ENCODE measurements at places on chromosomes 2 and 18. TPM values are rescaled to one million over a fixed set of nuclear protein-coding genes. Genes with fewer than 3 reads are reported as not detected.
A peak's percentile ranks its signal among the peaks of the same experiment; 100 is the strongest.

Gene ASPRV1
- 1.8 TPM for total RNA-seq

Gene METAP1D
- total RNA-seq: 5.4 TPM

Gene UGT1A4
- total RNA-seq: not detected

Gene RSAD2
- 25.1 TPM for total RNA-seq

Gene MDH1B
- total RNA-seq: 1.2 TPM

Gene APOB
- total RNA-seq: 14.7 TPM

Gene SCN2A
- 0.56 TPM for total RNA-seq

DNA sequence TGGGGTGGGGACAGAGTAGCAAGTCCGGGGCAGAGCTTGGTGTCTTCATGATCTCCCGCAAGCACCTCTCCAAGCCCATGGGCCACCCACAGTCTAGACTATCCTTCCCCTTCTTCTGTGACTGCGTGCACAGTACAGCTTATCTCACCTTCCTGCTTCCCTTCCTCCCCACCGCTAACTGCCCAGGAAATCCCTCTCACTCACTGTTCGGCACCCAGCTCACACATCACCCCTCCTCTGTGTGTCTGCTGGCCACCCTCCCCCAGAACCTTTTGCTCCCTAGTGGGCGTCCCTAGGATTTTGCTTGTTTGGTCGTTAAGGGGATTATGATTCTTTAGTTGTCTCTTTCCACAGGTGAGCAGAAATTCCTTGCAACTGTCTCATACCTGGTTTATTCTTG, 31.5 kb upstream of the SMAD7 start:
- no peak for DNase-seq

GRCh38 chr2:153404792-153405191, 73.8 kb downstream of the RPRM start:
- DNase-seq: no peak

- DNase-seq: no peak
Measured at GRCh38 chr2:224085246-224085645, 46.2 kb upstream of the SERPINE2 start.

DNA sequence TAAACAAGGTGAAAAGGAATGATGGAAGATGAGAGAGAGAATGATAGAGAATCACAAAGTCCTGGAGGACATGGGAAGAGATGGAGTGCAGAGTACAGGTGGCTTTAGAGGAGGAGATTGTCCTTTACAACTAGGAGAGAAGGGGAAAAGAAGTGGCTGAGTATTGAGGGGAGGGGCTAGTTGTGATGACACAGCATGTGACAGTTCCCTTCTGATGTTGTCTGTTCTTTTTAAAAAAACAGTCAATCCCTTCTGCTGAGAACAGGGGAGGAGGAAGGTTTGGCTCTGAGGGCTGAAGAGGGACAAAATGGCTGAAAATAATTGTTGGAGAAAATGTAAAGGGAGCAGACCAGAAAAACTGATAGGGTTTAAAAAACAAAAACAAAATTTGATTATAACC, 44.0 kb downstream of the STEAP3 start:
- DNase-seq: no peak

DNA sequence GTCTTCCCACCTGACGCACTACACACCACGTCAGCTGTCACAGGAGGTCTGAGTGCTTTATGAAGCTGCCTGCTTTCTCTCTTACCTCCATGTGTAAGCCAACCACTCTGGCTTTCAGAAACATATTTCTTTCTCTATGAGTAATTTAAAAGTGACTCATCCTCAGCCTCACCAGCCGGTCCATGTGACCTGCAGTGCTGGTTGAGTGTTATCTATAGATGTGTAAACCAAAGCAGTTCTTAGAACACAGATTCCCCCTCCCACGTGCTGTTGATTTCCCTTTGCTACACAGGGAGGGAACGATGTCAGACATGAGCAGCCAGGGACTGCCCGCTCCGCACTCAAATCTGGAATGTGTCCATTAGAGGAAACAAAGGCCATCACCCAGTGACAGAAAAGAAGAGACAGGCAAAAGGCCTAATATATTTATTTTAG, 157.8 kb downstream of the BCL2 start:
- peak; percentile 70 for DNase-seq

DNA sequence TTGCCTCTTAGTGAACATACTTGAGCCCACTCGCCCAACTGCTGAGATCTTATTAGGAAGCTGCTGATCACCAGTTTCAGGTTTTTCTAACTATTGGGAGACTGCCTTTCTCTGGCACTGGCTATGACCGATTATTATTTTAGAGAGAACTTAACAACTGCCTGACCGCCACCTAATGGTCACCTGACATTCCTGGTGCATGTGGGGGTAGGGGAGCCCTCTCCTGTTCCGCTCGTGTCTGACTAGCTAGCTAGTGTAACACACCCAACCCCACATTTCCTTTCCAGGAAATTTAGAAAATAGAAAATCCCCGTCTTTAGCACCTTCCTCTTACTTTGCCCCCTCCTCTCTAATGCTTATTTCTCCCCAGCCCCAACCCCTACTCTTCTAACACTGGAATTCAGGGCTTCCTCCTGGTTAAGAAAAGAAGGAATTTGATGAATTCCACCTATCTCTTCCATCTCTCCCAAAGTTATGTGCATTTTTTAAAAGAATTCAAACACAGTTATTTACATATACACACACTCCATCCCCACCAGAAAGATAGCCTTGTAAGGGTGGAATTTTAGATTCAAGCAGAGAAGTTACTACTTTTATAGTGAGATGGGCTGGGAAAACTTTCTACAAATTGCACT, 19.4 kb upstream of the DNER start:
- no peak for DNase-seq

DNA sequence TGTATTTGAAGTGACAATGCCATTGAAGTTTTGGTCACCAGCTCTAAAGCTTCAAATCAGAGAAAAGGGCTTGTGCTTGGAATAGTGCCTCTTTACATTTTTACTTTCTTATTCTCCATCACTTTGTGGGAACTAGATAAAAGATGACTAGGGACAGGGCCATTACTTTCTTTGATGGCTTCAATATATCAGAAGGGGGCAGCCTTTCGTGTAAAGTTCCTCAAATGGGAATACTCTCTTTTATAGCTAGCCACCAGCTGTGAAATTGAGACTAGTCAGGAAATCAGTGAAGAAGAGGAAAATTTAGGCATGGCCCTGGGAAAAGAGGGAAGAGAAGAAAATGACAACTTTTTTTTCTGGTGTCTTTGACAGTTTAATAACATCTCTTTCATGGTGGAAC, 242.5 kb downstream of the DCC start:
- DNase-seq: no peak

GRCh38 chr2:195561116-195561921, 95.7 kb upstream of the SLC39A10 start:
- DNase-seq: no peak

DNA sequence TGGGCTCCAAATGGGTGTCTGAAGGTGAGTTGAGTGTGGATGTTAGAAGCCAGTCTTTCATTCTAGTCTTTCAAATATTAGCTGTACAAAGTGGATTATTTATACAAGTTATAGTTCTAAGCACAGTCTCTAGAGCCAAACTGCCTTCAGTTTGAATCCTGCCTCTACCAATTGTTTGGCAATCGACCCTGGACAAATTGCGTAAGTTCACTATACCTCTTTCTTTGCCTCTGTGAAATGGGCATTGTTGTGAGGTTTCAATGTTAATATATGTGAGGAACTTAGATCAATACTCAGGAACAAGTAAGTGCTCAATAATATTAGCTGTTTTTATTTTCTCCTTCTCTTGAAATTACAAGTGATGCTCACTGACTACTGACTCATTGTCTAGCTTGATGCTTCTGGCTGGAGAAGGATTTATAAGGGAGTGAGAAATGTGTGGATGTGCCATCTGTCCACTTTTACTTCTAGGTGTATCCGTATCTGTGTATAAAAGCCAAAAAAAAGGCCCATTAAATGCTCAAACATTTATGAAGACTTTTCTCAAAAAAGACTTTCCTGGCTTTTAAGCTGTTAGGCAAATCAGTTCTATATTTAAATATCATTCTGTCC, 48.1 kb upstream of the RAPH1 start:
- no peak for DNase-seq

- DNase-seq: no peak
Measured at GRCh38 chr2:71129902-71130151, 202 bp downstream of the MCEE start.

DNA sequence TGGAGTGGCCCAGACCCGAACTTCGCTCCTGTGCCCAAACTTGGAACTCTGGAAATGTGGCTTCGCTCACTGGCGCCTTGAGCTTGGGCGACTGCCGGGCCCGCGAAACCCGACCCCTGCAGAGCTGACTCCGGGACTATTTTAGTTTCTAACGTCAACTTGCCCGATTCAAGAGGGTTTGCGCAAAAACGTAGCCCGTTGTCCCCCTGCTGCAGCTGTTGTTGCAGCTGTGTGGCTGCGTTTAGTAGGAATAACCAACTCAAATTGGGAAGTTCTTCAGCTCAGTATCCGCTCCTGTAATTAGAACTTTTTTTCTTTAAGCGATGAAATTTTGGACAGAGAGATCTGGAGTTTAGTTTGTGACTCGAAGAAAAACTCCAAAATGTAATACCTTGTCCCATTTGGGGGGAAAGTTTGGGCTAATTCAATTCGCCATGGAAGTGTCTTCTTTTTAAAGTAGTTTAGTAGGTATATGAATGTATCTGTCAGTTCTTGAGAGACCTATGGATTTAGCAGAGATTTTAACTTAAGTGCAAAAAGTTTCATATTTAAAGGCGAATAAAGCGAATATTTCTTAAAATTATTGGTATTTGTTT, 559 bp downstream of the MYL12A start:
- DNase-seq: no peak

- no peak for DNase-seq
Measured at GRCh38 chr18:30106356-30106755, 936.2 kb downstream of the DSC3 start.

DNA sequence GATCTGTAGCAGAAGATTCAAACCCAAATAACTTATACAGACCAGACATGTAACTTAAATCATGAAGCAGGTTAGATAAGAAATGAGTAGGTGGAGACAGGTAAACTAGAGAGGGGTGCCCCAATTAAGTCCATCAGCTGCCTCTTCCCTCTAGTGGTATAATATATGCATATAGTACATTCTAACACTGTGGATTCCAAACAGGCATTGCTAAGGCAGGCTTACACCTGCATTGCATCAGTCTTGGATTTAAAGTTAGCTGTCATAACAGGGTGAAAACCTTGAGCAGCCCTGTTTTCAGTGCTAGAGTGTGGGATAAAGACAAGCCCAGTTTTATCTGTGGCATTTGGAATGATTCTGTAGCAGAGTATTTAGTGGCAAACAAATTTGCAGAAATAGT, 63.4 kb downstream of the NYAP2 start:
- DNase-seq: no peak

- no peak for DNase-seq
Measured at GRCh38 chr2:160245614-160246155, 45.6 kb upstream of the ITGB6 start.

DNA sequence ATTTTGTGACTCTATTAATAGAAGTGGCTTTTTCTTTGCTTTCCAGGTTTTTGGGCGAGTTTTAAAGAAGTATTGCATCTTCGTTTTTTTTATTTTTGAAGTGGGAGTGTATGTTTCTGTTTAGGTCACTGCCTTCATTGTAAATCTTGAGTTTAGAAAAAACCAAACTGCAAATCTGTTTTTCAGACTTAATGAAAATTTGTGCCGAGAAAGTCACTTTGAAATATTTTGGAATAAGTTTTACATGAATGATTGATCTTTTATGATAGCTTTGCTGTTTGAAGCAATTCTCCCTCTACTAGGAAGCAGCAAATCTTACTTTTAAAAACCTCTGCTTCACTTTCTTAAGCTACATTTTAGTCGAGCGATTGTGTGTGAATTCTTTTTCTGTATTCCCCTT, 2.2 kb downstream of the SMAD4 start:
- no peak for DNase-seq

DNA sequence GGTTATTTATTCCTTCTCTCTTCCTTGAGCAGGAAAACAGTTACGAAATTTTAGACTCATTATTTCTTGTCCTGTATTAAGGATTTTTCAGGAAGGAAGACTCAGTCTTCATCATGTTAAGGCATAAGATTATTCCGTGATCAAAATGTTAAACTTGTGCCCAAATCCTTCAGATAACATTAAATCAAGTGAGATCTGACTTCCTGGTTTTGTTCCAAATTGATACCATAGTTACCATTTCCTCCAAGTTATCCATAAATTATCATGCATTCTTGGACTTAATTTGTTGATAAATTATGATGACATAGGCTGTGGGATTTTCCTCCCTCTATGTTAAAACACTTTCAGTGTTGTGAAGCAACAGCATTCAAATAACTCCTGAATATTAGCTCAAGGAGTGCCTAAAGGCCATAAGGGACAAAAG, 31.9 kb downstream of the EFEMP1 start:
- DNase-seq: no peak

GRCh38 chr2:113965644-113966043, 75.8 kb downstream of the ACTR3 start:
- DNase-seq: no peak

GRCh38 chr2:128727404-128727803, 408.7 kb upstream of the HS6ST1 start:
- no peak for DNase-seq

GRCh38 chr2:6755456-6755855, 110.3 kb downstream of the CMPK2 start:
- no peak for DNase-seq

DNA sequence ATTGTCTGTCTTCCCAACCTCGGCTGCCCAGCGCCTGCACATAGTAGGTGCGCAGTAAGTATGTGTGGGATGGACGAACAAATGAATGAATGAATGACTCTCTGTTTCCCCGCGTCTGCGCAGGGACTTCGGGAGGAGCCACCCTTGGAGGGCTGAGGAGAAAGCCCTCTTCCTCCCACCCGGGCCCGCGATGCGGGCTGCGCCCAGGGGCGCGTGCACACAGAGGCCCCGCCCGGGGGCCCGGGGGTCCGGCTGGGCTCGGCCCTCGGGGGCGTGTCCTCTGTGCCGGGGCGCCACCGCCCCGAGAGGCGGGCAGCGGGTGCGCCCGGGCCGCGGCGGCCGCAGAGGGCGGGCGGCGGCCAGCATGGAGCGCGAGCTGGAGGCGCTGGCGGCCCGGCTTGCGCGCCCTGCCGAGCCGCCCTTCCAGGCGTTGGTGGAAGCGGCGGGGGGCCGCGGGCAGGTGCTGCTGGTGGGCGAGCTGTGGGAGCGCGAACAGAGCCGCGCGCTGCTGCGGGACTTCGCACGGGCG, at the start of gene C2orf72:
Gene C2orf72, plus strand, starts transcription at position 322 of the 529 bp plus-strand sequence. Its CDS starts 43 bp downstream, at position 365.
- DNase-seq: no peak

Measured in omental fat pad (tissue), 4 donors.